Sigmoid colon (tissue), 7 donors: ENCODE measurements at places on chromosomes 1 and 21.

GRCh38 chr1:70840260-70840953 lies 207.2 kb downstream of the PTGER3 start:
- no peak overlapping the region for H3K4me3 ChIP-seq
- no peaks in the 10 kb centered on the region for H3K36me3 ChIP-seq
- no peaks in the 10 kb centered on the region for H3K27me3 ChIP-seq
- H3K27ac ChIP-seq = no peak overlapping the region
- H3K4me1 ChIP-seq = no peaks in the 10 kb centered on the region

DNA sequence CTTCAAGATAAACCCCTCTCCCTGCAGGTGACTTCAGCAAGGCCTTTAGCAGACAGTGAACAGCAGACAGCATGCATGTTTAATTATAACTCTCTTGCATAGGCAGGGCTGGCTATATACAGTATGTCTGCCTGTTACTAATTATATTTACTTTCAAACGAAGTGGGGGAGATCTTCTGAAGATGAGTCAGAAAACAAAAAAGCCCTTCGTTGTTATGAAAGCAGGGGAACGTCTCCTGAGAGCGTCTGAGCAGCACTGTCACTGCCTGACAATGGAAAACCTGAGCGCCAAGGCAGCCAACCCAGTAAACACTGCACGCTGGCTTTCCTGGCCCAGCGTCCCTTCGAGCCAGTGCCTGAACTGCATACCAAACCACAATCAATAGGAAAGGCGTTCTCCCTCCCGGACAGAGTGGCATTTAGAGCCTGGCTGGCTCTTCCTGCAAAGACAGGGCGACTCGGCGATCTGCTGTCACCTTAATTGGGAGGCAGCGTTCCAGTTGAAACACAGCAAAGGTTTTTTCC lies 54.1 kb downstream of the TOMM20 start:
- peaks cover 44% of the 10 kb centered on the region for H3K4me1 ChIP-seq
- H3K27ac ChIP-seq = peak overlapping the region; percentile 85
- no peak overlapping the region for H3K4me3 ChIP-seq

DNA sequence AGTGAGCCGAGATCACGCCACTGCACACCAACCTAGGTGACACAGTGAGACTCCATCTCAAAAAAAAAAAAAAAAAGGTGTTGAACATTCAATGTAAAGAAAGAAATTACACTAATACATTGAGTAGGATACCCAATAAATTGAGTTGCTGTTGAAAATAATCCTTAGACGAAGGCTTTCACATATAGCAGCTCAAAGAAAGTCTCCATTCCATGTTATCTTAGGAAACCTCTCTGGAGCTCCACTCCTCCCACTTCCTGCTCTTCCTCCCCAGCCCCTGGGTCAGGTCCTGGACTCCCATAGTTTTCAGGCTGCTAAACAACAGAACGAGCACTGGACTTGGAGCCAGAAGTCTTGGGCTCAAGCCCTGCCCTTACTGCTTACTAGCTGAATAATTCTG lies 15.6 kb upstream of the CNR2 start:
- no peak overlapping the region for H3K4me3 ChIP-seq
- H3K27me3 ChIP-seq = no peaks in the 10 kb centered on the region
- H3K4me1 ChIP-seq = peaks cover 14% of the 10 kb centered on the region

GRCh38 chr1:214640431-214641213 lies 37.6 kb downstream of the CENPF start:
- no peak overlapping the region for H3K4me3 ChIP-seq
- H3K27ac ChIP-seq = no peak overlapping the region
- DNase-seq = no peak
- no peaks in the 10 kb centered on the region for H3K36me3 ChIP-seq

- H3K4me1 ChIP-seq = peaks cover under 1% of the 10 kb centered on the region
- H3K27ac ChIP-seq = no peak overlapping the region
- H3K36me3 ChIP-seq = no peaks in the 10 kb centered on the region
- DNase-seq = no peak
- no peaks in the 10 kb centered on the region for H3K27me3 ChIP-seq
- H3K4me3 ChIP-seq = no peak overlapping the region
These were observed 133.1 kb downstream of the TNNI3K start for GRCh38 chr1:74368335-74368734.

GRCh38 chr1:178802873-178803272 lies 68.0 kb downstream of the ANGPTL1 start:
- H3K4me3 ChIP-seq = no peak overlapping the region
- H3K27ac ChIP-seq = no peak overlapping the region
- no peak for DNase-seq

DNA sequence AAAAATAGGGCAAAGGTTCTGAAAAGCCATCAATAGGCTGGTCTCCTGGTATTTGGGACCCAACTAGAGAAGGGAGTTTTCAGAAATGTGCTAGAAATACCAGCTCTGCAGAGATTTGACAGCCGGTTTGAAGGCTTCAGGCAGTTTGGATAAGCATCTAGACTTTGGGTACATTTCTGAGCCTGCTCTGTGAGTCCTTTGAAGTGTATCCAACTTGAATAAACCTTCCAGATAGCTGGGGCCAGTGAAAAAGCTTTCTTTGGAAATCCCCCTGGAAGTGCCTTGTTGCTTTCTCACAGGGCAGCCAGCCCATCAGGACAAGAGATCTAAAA lies 6.4 kb upstream of the PEF1 start:
- H3K27ac ChIP-seq = no peak overlapping the region
- no peak for DNase-seq
- H3K36me3 ChIP-seq = peaks cover 6% of the 10 kb centered on the region
- no peaks in the 10 kb centered on the region for H3K27me3 ChIP-seq
